Progenitor cell of endocrine pancreas (in vitro differentiated cells): ENCODE measurements at places on chromosomes 4 and X.

GRCh38 chrX:72526534-72527508 lies 45.8 kb downstream of the HDAC8 start:
- no peak for DNase-seq

- DNase-seq, result no peak
These were observed 73.3 kb downstream of the NCAPG start for GRCh38 chr4:17884063-17884462.

DNA sequence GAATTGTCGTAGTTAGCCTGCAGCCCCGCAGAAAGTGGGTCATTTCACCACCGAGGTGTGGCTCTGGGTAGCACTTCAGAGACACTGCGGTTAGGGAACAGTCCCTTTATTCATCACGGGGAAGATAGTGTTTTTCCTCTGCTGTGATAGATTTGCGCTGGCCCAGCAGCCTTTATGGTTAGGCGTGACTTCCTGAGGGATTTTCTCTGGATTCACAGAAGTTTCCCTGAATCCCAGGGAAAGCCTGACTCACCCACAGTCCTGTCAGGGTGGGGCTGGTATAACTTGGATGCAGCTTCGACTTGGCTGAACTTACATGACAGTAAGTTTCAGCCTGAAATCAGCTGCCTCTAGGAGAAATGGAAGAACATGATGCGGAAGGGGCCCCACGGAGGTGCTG lies 196.3 kb upstream of the HHIP start:
- DNase-seq, result no peak

GRCh38 chr4:137648531-137648930 lies 116.2 kb upstream of the PCDH18 start:
- no peak for DNase-seq

GRCh38 chrX:45368705-45369104 lies 168.0 kb upstream of the DIPK2B start:
- no peak for DNase-seq

GRCh38 chr4:1788254-1788973 lies 4.7 kb upstream of the FGFR3 start:
- DNase-seq, result no peak

- no peak for DNase-seq
These were observed 1753.7 kb upstream of the AGA start for GRCh38 chr4:179195887-179196286.

- DNase-seq, result no peak
These were observed 105.0 kb downstream of the PCDH7 start for GRCh38 chr4:30825008-30825770.

- DNase-seq, result no peak
These were observed 175.6 kb upstream of the MAGEB2 start for GRCh38 chrX:30039768-30040167.

DNA sequence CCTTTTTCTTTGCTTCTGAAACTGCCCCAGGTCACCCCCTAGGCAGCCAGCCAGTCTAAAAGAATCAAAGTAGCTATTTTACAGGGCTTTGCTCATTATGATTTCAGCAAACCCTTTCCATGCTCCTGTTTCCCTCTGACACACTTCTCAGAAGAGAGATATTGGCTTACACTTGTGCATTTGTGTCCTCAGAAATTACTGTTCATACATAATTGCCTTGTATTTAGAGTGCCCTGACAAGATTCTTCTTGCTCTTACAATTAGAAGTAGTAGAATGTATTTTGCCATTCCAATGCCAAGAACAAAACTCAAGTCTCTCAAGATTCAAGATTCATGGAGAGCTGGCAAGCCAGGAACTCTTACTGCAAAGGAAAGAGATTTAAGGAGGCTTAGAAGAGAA lies 531.0 kb upstream of the ZFP42 start:
- DNase-seq, result no peak

DNA sequence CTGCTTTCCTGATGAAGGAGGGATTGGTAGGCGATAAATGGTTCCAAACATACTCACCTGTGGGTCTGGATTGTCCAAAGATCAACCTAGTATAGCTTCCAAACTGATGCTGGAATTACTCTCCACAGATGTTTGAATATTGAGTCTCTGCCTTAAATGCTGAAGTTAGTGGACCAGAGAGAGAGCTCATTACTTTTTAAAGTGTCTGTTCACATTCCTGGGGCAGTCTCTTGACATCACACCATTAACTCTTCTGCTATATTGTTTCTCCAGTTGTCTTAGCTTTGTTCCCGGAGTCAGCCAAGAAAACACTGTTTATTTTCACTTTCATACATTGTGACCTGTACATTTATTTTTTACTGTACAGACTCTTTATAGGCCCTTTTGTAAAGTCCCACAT lies 35.4 kb downstream of the ARHGEF38 start:
- no peak for DNase-seq
